ENCODE measurements at places on chromosomes 7 and 10.

DNA sequence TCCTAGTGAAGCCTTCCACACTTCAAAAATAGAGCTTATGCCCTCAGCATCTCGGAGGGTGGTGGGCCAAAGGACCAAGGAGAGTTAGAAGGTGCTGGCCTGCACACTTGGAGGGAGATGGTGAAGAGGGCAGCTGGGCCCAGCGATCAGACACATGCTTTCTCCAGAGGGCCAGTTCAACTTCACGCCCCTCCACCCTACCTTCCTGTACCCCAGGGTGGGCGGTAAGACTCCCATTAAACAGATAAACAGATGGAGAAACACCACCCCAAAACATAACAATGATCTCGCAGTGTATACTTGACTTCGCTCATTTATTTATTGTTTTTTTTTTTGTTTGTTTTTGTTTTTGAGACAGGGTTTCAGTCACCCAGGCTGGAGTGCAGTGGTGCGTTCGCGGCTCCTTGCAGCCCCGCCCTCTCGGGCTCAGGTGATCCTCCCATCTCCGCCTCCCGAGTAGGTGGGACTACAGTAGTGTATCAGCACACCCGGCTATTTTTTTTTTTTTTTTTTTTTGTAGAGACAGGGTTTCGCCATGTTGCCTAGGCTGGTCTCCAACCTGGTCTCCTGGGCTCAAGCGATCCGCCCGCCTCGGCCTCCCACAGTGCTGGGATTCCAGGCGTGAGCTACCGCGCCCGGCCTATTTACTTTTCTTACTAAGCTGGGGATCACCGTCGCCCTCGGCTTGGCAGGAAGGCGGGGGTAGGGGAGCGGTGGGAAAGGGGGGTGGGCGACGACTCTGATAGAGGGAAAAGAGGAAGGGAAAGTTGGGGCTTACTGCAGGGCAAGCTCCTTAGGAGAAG lies 1.8 kb downstream of the C10orf95 start:
- DNase-seq: peak; percentile 66

DNA sequence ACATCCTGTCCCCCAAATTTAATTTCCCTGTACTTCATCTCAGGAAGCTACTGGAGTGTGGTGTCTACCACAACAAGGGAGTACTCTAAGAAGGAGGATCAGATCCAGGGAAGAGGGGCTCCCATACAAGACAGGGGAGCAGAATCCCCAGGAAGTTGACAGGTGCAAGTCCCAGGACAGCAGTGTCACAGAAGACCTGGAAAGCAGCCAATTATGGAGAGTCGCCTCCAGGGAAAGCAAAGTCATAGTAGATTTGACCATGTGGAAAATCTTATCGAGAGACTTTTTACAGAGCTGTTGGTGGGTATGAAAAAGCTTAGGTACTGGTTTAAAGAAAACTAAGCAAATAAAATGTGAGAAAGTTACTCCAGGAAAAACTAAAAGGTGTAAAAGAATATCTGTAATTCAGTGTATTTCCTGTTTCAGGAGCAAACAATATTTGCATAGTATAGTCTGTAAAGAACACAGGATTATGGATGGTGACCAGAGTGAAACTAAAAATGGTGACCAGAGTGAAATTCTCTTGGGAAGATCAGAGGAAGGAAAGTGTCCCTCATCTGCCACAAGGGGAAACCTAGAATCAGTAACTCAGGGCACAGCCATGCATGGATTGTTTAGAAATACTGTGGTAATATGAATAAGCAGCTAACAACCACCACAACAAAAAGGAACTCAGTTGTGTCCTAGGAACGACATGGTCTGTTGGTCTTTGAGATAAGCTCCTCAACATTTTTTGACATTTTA lies 44.5 kb downstream of the LANCL2 start:
- no peak for DNase-seq

DNA sequence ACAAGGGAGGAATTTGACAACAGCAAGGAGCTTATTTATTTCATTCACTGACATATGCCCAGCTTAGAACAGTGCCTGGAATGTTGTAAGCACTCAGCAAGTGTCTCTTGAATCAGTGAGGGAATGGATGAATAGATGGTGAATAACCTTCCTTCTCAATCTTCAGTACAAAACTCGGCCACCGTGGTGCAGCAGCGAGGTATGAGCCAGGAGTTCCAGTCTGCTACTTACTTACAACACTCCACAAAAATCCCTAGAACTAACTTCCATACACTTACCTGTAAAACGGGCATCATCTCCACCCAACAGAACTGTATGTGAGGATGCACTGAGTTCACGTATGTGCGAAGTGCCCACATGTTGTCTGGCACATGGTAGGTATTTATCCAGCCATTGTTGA lies 237.4 kb downstream of the WDR11 start:
- no peak for DNase-seq

DNA sequence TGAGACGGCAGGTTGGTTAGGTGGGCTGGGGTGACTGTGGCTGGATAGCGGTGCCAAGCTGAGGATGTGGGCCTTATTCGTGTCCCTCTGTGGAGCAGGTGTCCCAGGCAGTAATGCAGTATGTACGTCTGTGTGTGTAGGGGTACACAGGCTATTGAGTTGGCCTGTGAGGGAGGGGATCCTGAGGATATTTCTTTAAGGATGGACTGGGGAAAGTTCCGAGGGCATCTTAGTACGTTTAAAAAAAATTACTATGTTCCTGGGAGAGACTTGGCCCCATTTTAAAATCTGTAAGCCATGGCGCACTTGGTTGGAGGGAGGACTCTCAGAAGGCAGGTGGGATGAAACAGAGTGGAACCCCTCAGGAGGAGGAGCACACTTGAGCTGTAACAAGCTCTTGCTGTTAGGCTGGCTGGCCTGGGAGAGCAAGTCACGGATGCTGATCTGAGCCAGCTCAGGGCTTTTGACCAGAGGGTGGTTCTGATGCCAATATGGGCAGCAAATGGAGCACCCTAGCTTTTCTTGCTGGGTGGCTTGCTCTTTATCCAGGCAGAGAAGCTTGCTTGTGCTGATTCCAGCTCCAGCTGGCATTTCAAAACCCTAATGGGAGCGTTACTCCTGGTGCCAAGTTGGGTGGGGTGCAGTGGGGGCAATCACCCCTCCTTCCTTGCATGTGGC lies 765 bp downstream of the WBP1L start:
- DNase-seq: no peak

GRCh38 chr7:26787701-26788100 lies 76.7 kb downstream of the SKAP2 start:
- DNase-seq: no peak
